ENCODE measurements at places on chromosomes 11 and 22.

DNA sequence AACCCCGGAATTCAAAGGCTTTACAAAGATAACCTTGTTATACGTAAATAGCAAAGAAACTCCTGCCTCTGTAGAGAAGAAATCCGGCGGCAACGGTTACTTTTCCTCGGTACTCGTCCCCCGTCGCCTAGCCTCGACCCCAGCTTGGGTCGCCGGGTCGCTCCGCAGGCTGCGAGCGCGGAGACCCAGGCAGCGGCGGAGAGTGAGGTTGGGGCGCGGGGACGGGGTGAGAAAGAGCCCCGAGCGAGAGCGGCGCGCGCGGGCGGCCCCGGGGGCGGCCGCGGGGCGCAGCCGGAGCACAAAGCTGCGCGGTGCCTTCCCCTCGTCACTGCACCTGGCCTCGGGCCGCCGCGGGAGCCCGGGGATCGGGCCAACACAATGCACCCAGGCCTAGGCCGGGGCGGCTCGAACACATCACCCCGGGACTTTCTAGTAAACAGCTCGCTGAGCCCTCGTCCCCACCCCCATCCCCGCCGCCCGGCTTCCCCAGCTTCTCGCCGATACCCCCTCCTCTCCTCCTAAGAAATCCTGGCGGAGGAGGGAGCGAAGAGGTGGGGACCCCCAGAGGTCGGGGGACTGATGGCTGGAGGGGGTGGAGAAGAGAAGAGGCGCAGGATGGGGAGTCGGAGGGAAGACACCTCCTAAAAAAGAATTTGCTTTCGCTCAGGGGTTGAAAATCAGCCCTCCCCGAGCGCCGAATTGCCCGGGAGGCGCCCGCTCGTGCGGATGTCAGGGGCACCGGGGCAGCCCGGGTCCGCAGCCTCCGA, 845 bp downstream of the MPPED2 start:
- DNase-seq: peak; percentile 62

DNA sequence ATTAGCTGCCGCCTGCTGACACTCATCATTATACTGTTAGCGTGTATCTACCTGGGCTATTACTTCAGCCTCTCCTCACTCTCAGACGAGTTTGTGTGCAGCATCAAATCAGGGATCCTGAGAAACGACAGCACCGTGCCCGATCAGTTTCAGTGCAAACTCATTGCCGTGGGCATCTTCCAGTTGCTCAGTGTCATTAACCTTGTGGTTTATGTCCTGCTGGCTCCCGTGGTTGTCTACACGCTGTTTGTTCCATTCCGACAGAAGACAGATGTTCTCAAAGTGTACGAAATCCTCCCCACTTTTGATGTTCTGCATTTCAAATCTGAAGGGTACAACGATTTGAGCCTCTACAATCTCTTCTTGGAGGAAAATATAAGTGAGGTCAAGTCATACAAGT, 51.1 kb downstream of the PANX1 start:
- no peak for DNase-seq

- DNase-seq: no peak
Observed at GRCh38 chr22:22960307-22960706, 72.7 kb downstream of the IGLL5 start.

GRCh38 chr22:39710380-39711150, 140.0 kb downstream of the CACNA1I start:
- DNase-seq: no peak

- DNase-seq: no peak
Observed at GRCh38 chr22:28607795-28608194, 71.8 kb downstream of the TTC28 start.

DNA sequence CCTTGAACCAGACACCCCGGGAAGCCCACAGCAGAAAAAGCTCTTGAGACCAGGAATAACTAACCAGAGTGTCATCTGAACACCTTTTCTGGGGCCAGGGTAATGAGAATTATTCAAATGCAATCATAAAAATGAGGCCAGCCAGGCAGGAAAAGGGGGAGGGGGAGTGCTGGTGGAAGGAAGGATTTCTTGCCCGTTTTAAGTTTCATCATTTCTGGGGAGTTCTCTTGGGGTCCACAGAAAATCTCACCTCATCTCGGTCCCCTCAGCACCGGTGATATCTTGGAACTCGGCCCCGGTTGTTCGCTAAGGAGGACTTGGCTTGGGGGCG, 495 bp upstream of the PKNOX2 start:
- DNase-seq: no peak

DNA sequence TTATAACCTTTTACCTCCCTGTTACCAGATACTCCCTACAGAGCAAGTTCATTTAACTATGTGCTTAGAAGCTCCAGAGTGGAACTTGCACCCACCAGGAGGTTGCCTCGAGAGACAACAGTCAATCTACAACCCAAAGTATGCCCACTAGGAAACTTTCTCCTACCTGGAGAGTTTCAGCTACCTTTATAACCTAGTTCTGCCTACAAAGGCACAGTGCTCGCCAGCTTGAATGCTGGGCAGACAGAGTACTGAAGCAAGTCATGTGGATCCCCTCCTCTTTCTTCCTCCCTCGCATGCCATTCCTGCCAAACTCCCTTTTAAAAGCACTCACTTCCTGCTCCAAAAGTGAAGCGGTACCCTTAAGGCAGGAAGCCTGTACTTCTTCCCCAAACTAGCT, 258.9 kb downstream of the SWAP70 start:
- no peak for DNase-seq

DNA sequence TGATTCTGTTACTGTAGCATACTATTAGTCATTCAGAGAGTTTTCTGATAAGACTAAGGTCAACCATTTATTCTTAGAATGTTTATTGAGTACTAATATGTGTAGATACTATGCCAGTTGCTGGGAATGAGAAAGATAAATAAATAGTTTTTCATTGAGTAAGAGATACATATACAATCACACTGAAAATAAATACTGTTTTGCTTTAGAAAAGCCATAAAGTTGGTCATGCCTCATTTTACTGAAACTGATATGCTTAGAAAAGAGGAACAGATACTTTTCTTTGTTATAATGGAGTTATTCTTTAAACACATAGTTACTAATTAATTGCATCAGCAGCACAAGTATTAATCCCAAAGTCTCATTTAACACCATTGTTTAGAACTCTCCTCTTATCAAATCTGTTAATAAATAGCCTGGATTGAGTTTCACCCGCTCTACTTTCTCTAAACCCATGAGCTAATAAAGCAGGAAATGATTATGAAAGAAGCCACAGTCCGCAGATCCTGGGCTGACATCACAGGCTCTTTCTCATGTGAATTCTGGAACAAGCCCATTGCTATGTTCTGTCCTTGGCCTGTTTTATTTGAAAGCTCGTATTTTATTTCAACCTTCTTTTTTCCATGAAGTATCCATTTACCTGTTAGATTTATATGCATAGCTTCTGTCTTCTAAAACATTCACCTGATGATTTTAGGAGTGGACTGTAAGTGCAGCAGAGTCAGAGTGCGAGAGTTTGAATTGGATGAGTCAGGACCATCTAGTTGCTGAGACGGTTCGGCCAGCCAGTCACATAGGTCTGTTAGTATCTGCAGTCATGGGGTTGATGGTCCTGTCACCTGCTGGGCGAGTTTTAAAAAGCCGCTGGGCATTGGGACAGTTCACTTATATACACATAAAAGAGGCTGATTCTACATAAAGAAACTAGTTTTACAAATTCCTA, 35.5 kb downstream of the PIWIL4 start:
- DNase-seq: peak; percentile 66

DNA sequence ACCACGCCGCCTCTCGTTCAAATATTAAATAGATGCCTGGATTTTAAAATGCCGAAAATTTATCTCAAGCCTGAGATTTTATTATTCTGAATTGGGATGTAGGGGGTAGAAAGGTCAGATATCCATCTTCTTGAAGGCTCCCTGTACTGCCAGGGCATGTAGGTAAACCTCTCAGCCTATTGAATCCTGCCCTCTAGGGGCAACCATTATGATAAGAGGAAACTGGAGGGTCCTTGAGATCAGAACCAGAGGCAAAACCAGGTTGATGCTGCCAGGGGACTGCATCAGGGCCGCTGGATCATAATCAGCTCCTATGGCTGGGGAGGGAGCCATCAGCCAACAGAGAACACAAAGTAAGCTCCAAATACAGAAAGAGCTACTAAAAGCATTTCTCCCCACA, 92.4 kb downstream of the KCNC1 start:
- no peak for DNase-seq

DNA sequence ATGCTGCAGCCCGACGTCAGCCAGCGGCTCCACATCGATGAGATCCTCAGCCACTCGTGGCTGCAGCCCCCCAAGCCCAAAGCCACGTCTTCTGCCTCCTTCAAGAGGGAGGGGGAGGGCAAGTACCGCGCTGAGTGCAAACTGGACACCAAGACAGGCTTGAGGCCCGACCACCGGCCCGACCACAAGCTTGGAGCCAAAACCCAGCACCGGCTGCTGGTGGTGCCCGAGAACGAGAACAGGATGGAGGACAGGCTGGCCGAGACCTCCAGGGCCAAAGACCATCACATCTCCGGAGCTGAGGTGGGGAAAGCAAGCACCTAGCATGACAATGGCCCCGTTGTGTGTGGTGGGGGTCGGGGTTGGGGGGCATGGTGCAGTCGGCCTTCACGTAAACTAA, 1.0 kb downstream of the TSSK2 start:
- DNase-seq: no peak

DNA sequence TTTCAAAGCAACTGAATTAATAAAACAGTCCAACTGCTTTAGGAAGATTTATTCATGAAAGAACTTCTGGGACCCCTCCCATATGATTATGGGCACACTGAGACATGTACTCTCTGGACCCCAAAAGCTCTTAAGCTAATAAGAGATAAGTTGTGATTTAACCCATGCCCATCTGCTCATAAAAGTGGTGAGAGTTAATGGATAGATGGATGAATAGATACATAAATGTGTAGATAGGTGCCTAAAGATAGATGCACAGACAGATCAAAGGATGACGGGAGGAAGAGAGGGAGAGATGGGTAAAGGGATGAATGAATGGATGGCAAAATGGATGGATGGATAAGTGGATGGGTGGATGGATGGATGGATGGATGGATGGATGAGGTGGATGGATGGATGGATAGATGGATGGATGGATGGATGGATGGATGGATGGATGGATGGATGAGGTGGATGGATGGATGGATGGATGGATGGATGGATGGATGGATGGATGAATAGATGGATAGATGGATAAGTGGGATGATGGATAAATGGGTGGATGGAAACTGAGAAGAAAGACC, 29.4 kb upstream of the TH start:
- DNase-seq: no peak

GRCh38 chr22:41596776-41597634, 7.4 kb upstream of the PMM1 start:
- peak; percentile 74 for DNase-seq

GRCh38 chr11:130400781-130401483, 27.5 kb downstream of the ADAMTS8 start:
- DNase-seq: no peak

DNA sequence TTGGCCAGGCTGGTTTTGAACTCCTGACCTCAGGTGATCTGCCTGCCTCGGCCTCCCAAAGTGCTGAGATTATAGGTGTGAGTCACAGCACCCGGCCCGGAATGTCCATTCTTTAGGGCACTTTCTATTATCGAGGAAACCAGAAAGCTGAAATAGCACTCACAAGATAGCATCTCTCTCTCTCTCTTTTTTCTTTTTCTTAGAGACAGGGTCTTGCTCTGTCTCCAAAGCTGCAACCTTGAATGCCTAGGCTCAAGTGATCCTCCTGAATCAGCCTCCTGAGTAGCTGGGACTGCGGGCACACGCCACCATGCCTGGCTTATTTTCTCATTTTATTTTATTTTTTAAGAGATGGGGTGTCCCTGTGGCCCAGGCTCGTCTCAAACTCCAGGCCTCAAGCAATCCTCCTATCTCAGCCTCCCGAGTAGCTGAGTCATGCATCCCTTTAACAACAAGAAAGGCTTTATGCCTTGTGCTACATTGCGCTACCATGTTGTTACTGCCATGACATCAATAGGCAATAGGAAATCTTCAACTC, 7.2 kb upstream of the EED start:
- no peak for DNase-seq

- DNase-seq: no peak
Observed at GRCh38 chr22:40128989-40129388, 48.7 kb upstream of the TNRC6B start.

Measured in Right ventricle myocardium superior (tissue), 1 donor.